ENCODE measurements at places on chromosomes 7 and 10.

DNA sequence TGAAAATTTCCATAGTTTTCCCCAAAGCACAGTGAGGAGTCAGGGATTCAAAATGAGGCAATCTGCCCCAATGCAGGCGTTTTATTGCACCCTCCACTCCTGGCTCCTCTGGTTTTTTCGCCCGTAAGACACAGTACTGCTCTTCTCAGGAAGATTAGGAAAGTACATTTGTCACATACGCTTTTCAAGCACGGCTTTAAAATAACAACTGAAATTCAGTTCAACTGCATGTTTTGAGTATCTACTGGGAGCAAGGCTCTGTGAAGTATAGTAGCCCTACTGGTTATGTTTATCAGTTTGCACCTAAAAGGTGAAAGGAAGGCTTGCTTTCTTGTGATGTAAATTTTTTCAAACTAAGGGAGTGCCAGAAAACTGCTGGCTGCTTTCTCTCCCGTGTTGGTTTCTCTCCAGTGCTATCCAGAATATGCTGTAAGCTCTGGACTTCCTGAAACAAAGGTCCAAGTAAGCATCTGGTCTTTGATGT, 1.9 kb upstream of the SGMS1 start:
- DNase-seq, result peak; percentile 9

- peak; percentile 3 for DNase-seq
Observed at GRCh38 chr7:25255611-25256332, 27.5 kb upstream of the NPVF start.

GRCh38 chr10:22593026-22593425, 121.4 kb downstream of the PIP4K2A start:
- DNase-seq, result no peak

GRCh38 chr7:24981171-24981951, 1.4 kb upstream of the OSBPL3 start:
- DNase-seq, result peak; percentile 62

- peak; percentile 66 for DNase-seq
Observed at GRCh38 chr7:128456255-128456725, 612 bp downstream of the HILPDA start.

- DNase-seq, result no peak
Observed at GRCh38 chr10:111113961-111114757, 37.3 kb downstream of the ADRA2A start.

DNA sequence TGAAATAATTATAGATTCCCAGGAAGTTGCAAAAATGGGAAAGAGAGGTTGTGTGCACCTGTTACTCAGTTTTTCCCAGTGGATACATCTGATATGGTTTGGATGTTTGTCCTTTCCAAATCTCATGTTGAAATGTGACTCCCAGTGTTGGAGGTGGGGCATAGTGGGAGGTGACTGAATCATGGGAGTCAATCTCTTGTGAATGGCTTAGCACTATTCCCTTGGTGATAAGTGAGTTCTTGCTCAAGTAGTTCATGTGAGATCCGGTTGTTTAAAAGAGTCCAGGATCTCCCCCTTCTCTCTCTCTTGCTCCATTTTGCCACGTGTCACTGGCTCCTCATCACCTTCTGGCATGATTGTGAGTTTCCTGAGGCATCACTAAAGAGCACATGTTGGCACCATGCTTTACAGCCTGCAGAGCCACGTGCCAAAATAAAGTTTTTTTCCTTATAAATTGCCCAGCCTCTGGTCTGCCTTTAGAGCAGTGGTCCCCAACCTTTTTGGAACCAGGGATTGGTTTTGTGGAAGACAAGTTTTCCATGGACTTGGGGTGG, 149.2 kb downstream of the RAMP3 start:
- DNase-seq, result no peak

DNA sequence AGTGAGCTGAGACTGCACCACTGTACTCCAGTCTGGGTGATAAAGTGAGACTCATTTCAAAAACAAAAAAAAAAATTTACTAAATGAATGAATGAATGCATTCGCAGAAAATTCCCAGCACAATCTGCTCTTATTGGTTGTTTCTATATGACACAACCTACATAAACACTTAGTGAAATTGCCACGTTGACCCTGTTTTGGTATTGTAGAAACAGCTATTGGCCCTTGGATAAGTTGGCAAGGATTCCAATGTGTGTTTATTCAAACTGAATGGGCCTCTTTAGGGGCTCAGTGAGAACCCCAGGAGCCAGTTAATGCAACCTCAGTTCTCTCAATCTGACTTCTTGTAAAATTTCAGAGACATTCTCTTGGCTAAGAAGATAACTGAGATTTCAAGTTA, 66.0 kb downstream of the HHEX start:
- DNase-seq, result no peak

GRCh38 chr7:49580000-49580399, 193.4 kb upstream of the VWC2 start:
- no peak for DNase-seq

DNA sequence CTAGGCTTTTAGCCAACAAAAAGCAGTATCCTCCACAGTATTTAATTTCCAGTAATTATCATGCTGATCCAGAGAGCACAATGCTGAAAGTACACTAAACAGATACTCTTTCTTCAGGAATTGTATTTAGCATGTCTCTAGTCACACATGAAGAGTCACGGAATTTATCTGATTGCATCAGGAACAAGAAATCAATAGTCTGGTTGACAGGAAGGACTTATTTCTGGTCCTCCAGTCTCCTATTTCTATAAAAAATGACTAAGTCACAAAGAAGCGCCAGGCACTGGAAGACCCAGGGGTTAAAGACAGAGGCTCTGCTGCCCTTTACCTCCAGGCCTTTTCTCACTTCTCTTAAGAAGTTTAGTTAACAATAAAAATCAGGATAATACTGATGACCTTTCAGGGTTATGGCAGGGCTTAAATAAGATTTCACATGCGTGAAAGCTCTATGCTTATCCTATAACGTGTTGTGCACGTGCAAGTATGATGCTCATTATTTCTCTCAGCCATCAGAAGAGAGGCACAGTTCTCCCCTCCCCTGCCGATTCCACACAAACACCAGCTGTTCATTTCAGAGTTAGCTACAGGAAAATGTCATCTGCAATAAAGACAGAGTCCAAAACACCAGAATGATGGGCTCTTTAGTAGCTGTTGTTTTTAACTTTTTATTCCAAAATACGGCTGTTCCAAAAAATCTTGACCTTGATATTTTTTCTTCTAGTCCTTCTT, 36.9 kb downstream of the SLC26A4 start:
- DNase-seq, result peak; percentile 19

DNA sequence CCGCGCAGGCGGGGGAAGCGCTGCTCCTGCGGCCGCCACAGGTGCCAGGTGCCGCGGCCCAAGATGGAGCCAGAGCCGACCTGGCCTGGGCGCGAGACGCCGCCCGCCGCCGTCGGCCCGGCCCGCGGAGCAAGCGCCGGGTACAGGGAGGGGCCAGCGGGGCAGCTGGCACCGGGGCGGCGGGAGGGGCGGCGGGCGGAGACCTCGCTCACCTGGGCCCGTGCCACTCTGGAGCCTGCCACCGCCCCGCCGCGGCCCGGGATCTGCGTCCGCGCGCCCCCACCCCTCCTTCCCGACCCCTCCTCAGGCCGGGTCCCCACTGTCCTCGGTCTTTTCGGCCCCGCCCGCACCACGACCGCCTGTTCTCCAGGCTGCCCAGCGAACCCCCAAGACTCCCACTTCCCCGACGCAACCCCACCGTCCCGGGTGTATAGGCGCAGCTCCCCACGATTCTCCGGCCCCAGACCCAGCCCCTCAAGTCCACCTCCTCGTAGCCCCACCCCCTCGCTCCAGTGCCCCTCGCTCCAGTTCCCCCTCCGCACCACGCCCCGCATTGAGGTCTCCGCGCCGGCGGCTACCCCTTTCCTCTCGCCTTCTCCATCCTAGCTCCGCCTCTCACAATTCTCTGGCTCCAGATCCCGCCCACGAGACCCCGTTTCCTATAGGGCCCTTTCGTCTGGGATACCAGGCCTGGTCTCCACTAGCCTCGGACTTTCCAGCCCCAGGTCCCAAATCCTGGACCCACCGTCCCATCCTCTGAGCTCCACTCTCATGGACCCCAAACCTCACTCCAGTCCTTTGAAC, at the start of gene GPRIN2:
Gene GPRIN2 (minus strand): TSS at position 144 of the 804 bp plus-strand sequence. CDS start 5,922 bp downstream, outside the sequence.
- peak; percentile 37 for DNase-seq

- DNase-seq, result peak; percentile 75
Observed at GRCh38 chr10:14486777-14487487, 156.2 kb upstream of the FRMD4A start.

DNA sequence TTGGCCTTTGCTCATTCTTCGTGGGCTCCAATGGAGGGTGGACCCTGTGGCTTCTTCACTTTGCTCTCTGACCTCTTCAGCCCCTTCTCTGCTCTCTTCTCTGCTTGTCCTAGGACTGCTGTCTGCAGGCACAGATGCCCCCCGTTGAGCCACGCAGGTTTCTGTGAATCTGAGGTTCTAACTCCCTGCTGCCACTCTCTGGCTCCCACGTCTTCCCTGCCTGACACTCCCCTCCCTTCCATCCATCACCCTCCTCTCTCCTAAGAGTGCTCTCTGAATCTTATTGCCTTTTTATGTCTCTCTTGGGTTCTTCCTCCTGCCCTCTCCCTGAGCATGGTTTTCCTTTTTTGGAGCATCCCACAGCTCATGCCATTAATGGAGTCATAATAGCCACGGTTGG, 499.5 kb upstream of the GALNT17 start:
- DNase-seq, result no peak

DNA sequence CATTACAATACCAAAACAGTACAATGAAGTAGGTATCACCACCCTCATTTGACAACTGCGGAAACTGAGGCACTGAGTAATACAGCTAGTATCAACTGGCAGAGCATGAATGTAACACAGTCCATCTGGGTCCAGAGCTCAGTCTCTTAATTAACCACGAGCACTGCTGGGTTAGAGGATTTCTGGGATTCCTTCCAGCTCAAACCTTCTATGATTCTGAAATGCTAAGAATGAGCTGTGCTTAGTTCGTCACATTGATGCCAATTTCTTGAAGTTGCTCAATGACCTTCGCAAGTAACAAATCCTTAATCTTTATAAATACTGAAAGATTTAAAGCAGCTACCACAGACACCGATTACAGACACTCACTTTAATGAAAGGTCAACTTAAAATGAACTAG, 62.5 kb downstream of the SGMS1 start:
- no peak for DNase-seq

DNA sequence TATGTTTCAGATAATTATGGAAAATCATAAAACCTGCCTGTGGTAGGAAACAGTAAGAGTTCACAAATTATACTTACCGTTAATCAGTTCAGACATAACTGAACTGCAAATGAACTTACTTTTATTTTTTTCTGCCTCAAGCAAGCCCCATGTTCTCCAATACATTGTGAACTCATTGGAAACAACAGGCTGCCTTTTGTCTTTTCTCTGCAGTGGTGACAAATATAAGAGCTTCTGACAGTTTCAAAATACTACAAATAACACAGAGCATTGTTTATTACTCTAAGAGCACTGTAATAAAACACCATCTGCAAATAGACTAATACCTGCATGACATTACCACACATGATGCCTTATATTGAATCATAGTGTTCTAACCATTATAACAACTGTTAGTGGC, 94.0 kb upstream of the CDCA7L start:
- peak; percentile 44 for DNase-seq

DNA sequence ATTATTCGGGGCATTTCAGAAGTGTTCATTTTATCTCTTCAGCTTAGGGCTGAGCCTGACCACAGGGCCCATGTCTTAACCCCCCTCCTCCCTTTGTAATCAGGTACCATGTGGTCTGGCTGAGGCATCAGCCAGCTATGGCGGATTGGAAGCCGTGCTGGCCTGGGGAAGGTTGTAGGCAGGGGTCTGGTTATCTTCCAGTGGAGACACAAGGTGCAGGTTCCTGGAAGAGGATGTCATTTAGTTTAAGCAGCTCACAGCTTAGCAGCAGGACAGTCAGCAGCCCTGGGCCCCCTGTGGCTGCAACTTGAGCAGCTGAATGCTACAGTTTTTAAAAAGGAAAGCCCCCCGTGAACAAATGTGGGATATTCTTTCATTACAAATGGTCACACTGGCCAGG, 22.1 kb downstream of the BAG3 start:
- no peak for DNase-seq

- DNase-seq, result no peak
Observed at GRCh38 chr7:81802251-81802650, 32.4 kb upstream of the HGF start.

- no peak for DNase-seq
Observed at GRCh38 chr7:45451342-45452035, 122.7 kb upstream of the ADCY1 start.

- peak; percentile 91 for DNase-seq
Observed at GRCh38 chr7:47635091-47636080, 53.5 kb upstream of the TNS3 start.

- no peak for DNase-seq
Observed at GRCh38 chr7:46072722-46073121, 151.7 kb upstream of the IGFBP3 start.

GRCh38 chr7:76234931-76235441, 33.3 kb downstream of the SRRM3 start:
- peak; percentile 98 for DNase-seq

DNA sequence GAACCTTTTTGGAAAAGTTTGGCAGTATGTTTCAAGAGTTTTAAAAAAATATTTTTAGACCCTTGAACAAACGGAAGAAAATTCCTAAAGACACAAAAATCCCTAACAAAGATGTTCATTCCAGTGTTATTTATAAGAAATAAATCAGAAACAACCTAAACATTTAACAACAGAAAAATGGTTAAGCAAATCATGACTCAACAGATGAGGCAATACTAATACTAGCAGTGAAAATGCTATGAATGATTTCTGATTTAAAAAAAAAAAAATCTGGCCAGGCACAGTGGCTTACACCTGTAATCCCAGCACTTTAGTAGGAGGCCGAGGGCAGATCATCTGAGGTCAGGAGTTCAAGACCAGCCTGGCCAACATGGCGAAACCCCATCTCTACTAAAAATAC, 61.0 kb downstream of the ARHGAP12 start:
- no peak for DNase-seq

- DNase-seq, result peak; percentile 90
Observed at GRCh38 chr7:140214075-140214684, 37.4 kb upstream of the KDM7A start.

- no peak for DNase-seq
Observed at GRCh38 chr10:132301371-132302330, 6.1 kb downstream of the STK32C start.
